ENCODE measurements at places on chromosomes 1 and 21.
A peak's percentile ranks its signal among the peaks of the same experiment; 100 is the strongest.

GRCh38 chr1:84387480-84388163, 10.7 kb upstream of the DNASE2B start:
- no peak for DNase-seq

GRCh38 chr1:231419738-231420298, 2.3 kb downstream of the EGLN1 start:
- DNase-seq, result no peak

DNA sequence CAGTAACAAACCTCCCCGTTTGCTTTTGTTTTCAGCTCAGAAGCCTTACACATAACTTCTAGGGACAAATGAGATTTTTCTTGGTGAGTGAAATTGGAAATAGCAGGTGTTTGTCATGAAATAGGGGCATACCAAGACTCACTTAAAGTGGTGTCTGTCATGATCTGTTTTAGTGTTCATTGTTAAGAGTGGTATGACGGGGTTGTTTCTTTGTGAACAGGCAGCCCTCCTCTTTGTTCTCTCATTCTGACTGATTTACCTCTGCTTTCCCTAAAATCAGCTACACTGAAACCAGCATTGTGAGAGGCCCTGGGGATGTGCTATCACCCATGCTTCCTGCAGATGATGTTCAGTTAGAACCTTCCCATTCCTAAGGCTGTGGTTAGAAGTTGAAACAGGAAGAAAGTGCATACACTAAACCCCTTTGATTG, 2.5 kb upstream of the ERO1B start:
- DNase-seq, result no peak

- peak; percentile 16 for DNase-seq
These were observed 31.7 kb downstream of the AK5 start for GRCh38 chr1:77313491-77313890.

DNA sequence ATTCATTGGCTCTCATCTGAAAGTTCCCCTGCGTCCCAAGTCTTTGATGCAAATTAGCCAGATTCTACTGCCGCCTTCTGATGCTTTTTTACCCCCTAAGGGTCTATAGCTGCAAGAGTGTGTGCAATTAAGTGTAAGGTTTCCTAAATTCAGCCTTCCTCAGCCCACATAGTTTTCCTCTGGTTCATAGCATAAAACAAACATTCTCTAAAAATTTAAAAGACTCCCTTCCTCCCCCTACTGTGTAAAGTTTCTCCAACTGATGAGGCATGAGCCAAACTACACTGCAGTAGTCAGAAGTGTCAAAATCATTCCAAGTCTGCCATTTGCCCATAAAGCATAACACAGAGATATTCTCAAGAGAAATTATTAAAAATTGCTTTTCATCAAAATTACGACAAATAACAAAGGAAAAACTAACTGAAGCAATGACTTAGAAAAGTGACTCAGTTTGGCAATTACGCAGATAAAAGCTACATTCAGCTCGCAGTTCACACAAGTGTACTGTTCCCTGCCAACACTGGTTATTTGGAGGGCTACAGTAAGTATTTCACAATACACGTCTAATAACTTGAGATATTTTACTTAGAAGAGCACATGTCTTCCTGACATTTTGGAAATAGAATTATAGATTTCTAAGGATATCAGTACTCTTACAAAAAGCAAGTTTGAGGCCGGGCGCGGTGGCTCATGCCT, 15.4 kb downstream of the KCNH1 start:
- DNase-seq, result no peak

DNA sequence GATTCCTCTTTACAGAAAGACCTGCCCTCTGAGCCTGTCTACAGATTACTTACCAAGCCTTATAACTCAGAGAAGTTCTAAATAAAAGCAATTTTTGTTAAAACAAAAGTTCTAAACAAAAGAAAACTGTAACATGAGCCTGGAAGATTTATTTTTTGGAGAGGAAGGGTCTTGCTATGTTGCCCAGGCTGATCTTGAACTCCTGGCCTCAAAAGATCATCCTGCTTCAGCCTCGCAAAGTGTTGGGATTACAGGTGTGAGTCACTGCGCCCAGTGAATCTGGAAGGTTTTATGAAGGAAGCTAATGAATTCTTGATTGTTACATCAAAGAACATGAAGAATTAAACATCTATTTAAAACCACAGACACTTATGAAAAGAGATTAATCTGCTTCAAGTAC, 27.1 kb downstream of the GPBP1L1 start:
- DNase-seq, result no peak

GRCh38 chr1:174262349-174263241, 103.3 kb downstream of the RABGAP1L start:
- DNase-seq, result no peak

DNA sequence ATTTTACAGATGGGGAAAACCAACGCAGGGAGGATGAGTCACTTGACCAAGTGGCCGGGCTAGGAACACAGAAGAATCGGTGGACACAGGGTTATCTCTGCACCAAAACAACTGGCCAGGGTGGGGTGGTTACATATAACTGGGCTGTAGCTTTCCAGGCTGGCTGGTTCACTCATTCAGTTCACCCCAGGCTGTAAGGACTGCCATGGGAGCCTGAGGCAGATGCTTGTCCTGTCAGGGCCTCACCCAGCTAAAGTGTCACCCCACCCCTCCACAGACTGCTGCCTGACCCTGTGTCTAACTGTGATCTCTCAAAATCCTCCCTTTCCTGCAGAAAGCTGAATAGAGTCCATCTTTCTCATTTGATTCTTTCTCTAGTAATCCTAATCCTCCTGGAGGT, 387.3 kb downstream of the RYR2 start:
- no peak for DNase-seq

GRCh38 chr1:234230414-234230862, 142.8 kb upstream of the COA6 start:
- no peak for DNase-seq

DNA sequence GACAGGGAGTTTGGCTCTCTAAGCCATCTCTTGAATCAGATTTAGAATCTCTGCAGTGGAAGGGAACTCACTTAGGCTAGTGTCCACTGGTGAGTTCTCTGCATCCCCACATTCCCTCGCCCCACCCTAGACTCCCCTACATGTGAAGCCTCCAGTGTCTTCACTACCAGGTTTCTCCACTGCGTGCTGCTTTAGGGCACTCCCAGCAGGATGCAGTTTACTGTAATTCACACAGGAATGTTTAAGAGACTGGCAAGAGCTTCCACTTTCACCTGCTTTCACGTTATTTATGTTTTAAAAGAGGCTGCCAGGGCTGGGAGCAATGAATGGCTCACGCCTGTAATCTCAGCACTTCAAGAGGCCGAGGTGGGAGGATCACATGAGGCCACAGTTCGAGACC, 60.2 kb downstream of the KAZN start:
- no peak for DNase-seq

DNA sequence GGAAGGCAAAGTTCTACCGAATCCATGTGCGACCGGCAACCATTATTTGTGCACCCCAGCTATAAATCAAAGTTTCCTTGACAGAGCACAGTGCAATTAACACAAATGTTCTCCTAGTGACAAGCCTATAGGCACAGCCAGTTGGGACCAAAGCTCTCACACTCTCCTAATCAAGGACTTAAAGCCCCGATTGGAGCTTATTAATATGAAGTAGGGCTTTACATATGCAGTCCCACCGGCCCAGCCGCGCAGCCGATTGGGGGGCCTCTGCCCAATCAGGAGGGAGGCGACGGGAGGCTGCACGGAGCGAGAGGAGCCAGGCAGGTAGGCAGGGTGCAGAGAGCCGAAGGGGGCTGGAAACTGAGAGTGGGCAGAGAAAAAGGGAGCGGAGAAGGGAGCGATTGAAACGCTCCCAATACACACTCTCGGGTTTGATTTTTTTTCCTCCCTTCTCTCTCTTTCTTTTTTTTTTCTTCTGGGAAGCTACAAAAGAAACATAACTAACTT, at the start of gene ESRRG:
ESRRG (minus strand) TSS at position 156 of the 507 bp plus-strand sequence; CDS start at position 26, 130 bp downstream.
- DNase-seq, result no peak

DNA sequence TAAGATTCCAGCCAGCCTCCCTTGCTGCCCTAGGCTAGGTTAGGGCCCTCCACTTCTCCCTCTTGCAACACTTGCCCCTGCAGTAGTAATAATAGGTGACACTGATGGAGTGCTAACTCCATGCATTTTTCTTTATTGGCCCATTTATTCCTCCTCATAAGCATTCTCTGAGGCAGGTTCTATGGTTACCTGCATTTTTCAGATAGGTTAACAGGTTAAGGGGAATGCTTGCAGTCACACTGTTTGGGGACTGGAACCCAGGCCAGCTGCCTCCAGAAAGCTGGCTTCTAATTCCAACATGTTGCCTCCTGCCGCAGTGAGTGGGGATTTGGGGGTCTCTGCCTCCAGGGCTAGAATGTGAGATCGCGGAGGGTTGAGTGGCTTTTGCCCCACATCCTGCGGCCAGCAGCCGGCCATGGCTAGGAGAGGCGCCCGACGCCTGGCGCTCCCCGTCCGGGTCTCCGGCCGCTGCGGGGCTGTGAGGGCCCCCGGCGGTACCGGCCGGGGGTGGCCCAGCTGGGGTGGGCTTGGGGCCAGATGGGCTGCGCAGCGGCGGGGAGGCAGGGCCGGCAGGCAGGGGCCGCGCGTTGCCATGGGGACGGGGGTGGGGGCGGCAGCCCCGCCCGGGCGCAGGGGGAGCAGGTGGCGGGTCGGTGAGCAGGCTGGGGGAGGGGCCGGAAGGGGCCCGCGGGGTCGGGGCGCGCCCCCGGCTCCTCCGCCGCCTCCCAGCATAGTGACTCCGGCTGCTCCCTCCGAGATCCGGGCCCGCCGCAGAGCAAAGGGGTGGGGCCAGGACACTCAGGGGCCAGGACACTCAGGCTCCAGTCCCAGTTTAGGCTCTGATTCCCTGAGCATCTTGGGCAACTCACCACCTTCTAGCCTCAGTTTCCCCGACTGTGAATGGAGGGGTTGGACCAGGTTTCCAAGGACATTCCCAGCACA, 68.4 kb upstream of the SSBP3 start:
- DNase-seq, result no peak

GRCh38 chr1:106747232-106747631, 309.2 kb upstream of the PRMT6 start:
- DNase-seq, result no peak

DNA sequence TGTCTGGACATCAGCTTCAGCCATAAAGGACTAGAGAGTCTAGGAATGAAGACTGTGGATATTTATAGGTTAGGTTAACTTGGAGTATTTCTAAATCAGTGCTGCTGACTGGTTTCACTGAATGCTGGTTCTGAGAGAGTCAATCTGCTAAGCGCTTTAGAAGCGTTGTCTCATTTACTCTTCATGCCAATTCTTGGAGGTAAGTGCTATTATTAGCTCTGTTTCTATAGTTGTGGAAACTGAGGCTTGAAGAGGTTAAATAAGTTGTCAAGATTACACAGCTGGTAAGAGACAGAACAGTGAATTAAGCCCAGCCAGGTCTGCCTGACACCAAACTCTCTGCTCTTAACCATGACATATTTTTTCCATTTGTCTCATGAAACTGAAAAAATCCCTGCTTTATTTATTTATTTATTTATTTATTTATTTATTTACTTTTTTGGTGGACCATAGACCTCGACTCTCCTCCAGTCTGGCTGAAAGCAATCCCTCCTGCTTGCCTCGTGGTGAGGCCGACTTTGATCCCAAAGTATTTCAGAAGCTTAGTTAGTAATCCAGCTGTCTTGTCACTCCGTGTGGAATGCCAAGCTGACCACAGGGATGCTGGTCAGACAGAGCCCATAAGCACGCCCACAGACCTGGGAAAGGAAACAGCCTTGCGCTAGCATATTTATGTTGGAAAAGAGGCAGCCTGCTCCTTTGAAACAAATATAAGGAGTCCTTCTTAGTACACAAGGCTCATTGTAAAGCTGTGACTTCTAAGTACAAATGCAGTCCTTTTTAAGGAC, 16.9 kb downstream of the NTMT2 start:
- DNase-seq, result no peak

DNA sequence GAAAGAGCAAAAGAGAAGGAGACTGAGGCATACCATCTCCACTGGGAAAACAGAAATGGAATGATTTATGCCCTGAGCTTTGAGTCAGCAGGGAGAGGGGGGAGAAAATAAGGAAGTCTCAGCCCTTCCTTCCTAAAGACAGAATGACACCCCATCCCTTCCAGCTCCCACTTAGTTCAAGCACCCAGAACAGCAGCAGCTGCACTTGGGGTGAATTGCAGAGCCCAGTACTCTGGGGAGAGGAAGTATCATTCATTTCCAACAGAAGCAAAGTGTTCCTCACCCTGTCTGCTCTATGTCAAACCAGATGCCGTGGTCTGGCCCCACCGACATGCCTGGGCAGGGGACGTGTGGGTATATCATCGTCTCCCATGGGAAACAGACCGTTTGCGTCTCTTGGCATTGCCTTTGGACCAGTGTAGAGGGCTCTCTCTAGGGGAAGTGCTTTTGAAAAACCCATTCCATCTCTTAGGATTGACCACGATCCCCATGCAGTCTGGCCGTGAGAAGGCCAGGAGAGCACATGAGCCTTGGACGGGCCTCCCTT, 1.1 kb upstream of the KCNJ15 start:
- no peak for DNase-seq

- no peak for DNase-seq
These were observed 57.2 kb upstream of the RUNX1 start for GRCh38 chr21:35106246-35106835.

- DNase-seq, result no peak
These were observed 135.2 kb downstream of the ELAVL4 start for GRCh38 chr1:50243939-50244338.

DNA sequence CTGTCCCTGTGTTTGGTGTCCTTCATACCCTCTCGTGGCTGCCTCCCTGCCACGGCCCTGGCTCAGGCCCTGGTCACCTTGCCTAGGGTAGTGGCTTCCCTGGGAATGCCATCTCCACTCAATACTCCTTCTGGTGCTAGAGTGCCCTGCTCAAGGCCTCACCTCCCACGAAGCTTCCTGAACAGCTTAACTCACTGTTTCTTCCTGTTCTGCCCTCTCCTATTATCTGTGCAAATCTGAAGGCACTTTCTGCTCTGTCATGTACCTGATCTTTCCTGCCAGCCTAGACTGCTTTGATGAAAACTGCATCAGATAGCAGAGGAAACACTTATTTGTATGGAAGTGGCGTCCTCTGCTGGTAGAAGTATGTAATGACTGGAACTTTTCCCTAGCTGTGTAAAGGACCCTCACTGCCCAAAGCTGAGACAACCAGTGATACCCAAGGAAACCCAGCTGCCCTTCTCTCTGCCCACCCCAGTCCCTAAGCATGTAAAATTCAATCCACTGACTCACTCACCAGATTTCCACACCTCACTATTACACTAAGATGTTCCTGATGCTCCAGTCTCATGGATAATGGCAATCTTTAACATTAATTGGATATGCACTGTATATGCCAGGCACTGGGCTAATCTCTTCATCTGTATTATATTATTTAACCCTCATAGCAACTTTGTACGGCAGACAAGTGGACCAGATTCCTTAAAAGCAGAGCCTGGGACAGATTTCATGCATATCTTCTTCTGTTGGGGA, 36.2 kb upstream of the BTG2 start:
- DNase-seq, result no peak

- no peak for DNase-seq
These were observed 39.2 kb downstream of the EIF2B3 start for GRCh38 chr1:44947063-44947773.

Data from stimulated activated CD4-positive, alpha-beta T cell treated with anti-CD3 and anti-CD28 coated beads, Interleukin-15, amount 100 ng/mL, for 48 hours (primary cell).